ENCODE measurements at places on chromosomes 4 and X.
A peak's percentile ranks its signal among the peaks of the same experiment; 100 is the strongest.

DNA sequence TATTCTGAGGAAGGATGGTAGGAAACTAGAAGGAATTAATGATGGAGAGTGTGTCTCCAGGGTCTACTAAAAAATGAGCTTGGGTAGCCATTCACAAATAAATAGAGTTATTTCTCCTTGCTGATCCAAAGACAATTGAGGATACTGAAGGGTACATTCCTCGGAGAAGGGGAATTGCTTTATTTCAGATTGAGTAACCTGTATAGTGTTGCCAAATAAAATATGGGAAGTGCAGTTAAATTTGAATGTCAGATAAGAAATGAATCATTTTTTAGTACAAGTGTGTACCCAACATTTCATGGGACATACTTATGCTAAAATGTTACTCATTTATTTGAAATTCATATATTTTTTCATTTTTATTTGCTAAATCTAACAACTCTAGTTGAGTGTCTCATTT lies 16.0 kb upstream of the VSIG1 start:
- DNase-seq = no peak

GRCh38 chr4:6875431-6875831 lies 34.2 kb upstream of the TBC1D14 start:
- DNase-seq = no peak

- no peak for DNase-seq
Observed at GRCh38 chr4:26151615-26152014, 169.2 kb upstream of the RBPJ start.

- DNase-seq = no peak
Observed at GRCh38 chr4:78629991-78630541, 78.5 kb downstream of the ANXA3 start.

DNA sequence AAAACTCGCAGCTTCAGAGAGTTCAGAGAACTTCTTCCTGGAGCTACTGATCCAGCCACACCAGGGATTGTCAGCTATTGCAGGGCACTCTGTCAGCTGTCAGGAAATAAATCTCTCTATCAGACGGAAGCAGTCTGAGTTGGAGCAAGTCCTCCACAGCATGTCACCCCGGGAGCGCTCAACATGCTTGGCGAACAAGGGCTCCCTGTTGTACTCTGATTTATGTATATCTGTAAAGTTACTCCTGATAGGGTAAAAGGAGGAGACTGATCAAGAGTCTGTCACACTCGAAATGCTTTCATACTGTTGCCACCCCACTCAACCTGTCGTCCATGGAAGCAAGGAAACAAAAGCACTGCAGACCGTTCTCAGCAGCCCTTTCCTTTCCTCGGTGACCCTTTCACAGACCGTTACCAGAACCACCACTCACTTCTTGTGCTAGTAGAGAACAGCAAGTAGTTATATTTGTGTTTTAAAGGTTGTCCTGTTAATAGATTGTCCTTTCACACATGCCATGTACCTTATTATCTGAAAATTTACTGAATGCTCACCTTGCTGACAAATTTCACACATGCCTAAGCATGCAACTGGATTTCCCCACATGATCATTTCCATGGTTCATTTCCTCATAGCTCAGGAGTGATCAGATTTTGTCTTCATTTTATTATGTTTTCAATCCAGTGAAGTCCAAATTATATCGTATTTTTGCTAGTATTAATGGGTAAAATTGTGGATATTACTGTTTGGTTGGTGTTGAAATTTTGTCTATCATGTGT lies 2108.9 kb upstream of the TENM3 start:
- DNase-seq = no peak

GRCh38 chrX:136635235-136635634 lies 12.7 kb upstream of the CD40LG start:
- DNase-seq = no peak

DNA sequence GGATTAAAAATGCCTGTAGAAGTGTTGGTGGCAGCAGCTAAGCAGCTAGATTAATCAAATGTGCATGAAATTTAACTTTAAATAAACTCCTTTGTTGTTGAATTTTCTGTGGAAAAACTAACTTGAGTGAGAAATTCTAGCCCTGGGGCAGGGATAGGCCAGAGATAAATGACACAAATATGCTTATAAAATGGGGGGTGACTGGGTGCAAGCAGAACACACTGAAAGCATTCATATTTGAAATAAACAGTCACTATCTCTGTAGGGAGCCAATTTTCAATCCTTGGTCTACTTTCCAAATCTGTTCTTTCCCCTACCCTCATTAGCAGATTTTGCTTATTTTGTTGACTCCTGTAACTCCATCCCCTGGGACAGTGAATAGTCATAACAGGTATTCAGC lies 47.9 kb downstream of the RBPJ start:
- no peak for DNase-seq

- DNase-seq = peak; percentile 30
Observed at GRCh38 chr4:81471298-81471587, 464 bp downstream of the RASGEF1B start.

- DNase-seq = peak; percentile 39
Observed at GRCh38 chrX:21940356-21940829, at the start of gene SMS. Gene SMS (plus strand): TSS chrX:21940709. CDS start chrX:21940825, 116 bp downstream.

DNA sequence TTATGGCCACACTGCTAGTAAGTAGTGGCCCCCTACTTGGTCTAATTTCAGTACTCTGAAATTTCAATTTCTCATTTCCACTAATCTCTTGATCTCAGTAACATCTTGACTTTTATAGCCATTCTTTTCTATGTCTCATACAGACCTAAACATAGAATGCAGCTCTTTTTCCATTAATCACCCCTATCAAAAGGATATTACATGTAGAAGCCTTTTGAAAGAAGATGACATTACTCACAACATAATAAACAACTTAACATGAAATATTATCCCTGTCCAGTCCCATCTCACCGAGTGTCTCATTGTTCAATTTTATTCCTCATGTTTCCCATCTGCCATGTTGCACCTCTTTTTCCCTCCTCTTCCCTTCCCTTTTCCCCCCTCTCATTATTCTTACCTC lies 81.1 kb upstream of the KLHL13 start:
- no peak for DNase-seq

DNA sequence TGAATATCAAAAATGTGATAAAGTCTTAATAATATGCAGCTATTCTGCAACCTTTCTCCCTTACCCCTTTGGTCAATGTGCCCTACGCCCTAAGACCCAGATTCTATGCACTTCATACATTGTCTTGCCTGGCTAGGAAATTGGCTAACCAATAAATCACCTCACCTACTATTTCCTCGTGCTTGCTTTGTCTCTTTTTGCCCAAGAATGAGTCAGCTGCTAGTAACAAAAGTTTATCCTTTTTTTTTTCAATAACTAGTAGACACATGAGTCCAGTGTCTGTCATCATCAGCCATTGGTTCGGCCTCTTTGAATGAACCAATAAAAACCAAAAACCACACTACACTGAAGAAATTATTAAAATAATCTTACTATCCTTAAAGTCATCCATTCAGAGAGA lies 387.1 kb downstream of the PPP3CA start:
- DNase-seq = no peak

DNA sequence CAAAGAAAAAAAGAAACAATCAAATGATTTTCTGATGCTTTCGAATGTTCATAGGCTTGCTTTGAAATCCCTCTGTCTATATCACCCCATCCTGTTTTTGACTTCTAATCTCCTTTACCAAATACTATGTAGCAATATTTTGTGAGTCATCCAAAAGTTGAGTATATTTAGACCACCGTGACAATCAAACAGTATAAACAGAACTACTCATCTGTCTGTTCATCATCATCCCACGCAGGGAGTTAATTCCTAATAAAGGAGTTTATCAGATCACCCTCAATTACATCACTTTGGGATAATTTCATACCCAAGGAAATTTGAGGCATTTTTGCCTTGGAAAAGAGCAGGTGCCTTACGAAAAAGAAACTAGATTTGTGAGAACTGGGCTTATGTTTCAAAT lies 212.9 kb downstream of the CBR4 start:
- DNase-seq = no peak

DNA sequence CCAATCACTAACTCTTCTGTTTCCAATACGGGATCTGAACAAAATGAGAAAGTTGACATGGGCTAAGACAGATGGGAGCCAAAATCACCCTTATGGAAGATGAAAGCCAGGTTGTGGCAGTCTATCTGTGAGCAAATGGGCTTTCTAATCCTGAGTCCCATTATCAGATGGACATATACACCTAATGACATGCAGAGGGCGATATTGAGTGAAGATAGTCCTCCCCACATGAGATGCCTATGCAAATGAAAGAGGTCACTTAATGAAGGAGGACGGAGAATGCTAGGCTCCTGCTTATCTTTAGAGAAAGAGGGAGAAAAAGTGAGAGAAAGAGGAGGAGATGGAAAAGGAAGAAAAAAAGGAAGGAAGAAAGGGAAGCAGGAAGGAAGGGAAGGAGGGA lies 547.5 kb downstream of the NLGN4X start:
- no peak for DNase-seq

DNA sequence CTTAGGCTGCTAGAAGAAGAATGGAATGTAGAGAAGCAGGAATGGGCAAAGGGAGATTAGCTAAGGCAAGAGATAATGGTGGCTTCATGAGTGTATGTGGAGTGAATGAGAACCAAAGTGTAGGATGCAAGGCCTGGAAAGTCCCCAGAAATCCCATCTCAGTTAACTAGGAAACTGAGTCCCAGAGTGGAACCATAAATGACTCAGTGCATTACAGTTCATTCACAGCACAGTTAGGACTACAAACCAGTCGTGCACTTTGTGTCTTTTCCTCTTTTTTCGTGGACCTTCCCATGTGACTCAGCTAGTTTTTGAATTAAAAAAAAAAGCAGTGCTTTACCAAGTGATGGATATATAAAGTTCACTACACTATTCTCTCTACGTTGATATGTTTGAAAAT lies 27.7 kb upstream of the REST start:
- DNase-seq = no peak

DNA sequence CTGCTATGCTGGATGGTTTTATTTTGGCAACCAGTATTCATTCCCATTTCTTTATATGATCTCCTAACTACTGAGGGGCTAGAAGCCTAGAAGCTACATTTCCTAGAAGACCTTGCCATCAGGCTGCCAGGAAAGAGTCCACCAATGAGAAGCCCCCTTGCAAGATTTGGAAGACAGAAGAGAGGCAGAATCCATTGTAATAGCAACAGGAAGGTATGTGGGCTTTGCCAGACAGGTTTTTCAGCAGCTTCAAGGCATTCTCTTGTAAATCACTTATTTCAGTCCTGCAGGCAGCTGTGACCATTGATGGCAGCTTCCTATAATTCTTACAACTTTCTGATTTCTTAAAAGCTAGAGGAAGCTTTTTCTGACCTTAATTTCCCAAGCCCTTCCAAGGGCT lies 148.3 kb upstream of the NHS start:
- DNase-seq = no peak

GRCh38 chr4:161817914-161818313 lies 345.9 kb downstream of the FSTL5 start:
- no peak for DNase-seq

DNA sequence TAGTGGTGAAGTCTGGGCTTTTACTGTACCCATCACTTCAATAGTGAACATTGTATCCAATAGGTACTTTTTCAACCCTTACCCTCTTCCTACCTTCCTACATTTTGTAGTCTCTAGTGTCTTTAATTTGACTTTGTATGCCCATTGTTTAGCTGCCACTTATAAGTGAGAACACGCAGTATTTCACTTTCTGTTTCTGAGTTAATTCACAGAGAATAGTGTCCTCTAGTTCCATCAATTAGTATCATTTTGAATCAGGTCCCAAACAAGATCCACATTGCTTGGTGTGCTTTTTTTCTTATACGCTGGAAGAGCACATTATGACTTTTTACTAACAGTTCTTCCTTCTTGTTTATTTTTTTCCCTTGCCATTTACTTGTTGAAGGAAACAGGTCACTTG lies 176.0 kb upstream of the WDFY3 start:
- DNase-seq = no peak

DNA sequence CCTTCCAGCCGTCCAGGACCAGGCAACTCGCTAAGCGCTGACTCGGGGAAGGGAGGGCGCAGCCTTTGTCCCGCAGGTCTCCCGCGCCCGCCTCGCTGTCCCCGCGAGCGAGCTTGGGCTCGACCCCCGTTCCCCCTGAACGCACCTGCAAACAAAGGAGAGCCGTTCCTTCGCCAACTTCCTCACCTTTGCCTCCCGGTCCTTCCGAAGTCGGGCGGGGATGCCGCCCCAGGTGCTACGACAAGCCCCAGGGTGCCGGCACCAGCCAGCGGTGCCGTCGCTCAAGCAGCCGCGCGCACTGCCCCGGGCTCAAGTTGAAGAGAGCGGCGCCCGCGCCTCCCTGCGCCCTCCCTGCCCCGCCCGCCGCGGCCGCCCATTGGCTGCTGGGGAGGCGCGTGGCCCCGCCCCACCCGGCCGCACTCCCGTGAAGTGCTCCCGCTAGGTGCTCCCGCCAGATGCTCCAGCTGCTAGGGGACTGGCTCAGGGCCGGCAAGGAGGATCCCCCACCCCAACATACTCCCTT lies 107.1 kb downstream of the NSUN7 start:
- DNase-seq = peak; percentile 71

DNA sequence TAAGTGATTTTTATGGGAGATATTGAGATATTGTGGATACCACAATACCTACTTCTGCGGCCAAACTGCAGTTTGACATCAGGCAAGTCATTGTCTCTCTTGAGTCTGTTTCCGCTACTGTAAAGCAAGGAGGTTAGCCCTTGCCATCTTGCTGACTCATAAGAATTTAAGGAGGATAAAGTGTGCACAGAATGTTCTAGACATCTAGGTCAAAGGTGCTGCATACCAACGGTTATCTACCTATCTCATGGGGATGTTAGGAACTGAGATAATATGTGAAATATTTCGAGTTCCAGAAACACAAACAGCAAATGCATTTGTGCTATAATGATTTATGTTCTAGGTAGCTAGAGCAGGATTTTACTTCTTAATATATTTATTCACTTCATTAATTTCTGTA lies 211.5 kb upstream of the NR3C2 start:
- no peak for DNase-seq

Measured in GM12891 (cell line).